Stimulated activated CD4-positive, alpha-beta T cell treated with anti-CD3 and anti-CD28 coated beads, TNF-alpha, amount 100 ng/mL, for 1 hour (primary cell): ENCODE measurements at places on chromosomes 1 and 21.

DNA sequence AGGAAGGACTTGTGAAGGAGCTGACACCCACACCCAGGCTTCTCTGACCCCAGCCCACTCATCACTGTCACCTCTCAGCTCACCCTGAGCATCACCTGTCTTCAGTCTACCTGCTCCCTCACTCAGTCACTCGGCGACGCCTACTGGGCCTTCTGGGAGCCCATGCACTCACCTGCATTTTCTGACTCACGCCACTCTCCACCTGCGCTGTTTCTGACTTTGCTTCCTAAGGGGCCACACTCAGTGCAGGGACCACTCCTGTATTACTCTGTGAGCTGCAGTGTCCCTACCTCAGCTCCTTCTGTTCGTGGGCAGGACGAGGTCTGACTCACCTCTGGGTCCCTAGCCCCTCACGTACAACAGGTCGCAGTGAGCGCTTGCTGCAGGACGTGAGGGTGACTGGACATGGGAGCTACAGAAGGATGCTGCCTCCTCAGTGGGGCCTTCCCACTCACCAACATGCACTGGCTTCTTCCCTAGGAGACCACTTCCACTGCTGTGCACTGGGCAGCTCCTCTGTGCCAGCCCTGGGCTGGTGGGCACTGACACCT, 102.3 kb downstream of the GLIS1 start:
- DNase-seq, result no peak

GRCh38 chr1:8239306-8240023, 78.4 kb upstream of the SLC45A1 start:
- no peak for DNase-seq

DNA sequence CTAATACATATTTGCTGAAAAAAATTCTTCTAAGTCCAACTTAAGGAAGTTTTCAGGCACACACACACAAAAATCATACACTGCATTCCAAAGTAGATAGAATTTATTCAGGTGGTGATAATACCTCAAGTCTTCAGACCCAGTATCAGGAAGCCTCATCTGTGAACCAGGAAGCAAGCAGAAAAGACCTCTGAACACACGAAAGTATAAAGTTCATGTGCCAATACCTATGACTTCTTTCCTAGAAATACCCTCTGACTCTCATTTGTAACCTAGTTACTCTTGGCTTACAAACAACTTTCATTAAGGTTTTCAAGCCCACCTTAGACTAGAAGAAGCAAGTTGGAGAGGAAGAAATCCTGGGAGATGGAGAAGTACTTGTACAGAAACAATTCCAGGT, 35.7 kb upstream of the IFNLR1 start:
- no peak for DNase-seq

DNA sequence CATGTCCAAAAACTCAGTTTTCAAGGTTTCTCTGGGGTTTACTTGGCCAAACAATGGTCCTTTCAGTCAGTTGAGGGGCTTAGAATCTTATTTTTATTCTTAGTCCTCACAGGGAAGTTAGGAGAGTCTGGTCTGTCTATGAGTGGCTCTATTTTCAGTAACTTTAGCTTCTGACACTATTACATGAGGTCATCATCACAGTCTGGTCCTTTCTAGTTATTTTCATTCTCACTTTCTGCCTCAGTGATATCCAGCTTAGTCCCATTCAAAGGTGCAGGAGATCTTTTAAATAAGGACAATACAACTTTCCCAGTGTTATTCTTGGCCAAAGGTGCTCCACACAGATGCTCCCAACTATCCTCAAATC, 30.0 kb upstream of the FGGY start:
- no peak for DNase-seq

GRCh38 chr1:203049576-203050180, 23.4 kb downstream of the PPFIA4 start:
- DNase-seq, result no peak

- DNase-seq, result no peak
Measured at GRCh38 chr21:32334980-32335531, 36.4 kb downstream of the MRAP start.

GRCh38 chr1:151313501-151313900, 13.7 kb downstream of the PI4KB start:
- DNase-seq, result no peak

GRCh38 chr1:94562519-94563260, 21.1 kb upstream of the F3 start:
- no peak for DNase-seq

DNA sequence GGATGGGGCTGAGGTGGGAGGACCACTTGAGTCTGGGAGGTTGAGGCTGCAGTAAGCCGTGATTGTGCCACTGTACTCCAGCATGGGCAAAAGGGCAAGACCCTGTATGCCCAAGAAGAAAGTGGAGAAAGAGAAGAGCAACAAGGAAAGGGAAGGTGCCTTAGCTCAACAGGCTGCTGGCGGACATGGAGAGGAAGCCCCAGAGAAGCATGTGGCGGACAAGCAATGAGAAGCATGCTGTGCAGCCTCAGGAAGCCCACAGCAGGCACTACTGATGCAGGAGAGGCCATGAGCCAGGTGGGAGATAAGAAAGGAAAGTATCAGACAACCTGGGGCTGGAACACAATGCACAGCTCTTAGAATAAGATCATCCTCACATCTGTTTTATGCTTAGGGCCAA, 32.6 kb upstream of the GNG4 start:
- no peak for DNase-seq

GRCh38 chr1:32774950-32775634, 42.1 kb downstream of the YARS1 start:
- DNase-seq, result no peak

GRCh38 chr1:1354271-1355247, 3.8 kb downstream of the MXRA8 start:
- DNase-seq, result no peak

DNA sequence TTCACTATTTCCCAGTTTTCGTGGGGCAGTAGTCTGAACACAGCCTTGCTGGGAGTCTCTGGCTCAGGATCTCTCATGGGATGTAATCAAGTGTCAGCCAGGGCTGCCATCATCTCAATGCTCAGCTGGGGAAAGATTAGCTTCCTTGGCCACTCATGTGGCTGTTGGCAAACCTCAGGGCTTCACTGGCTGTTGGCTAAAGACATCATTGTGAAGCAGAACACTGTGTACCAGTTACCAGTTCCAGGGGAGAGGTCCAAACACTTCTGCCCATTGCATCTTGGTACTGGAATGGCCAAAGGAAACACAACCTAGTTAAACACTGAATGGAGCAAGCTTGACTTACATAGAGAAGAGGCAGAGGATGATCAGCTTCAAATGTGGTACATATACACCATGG, 33.7 kb downstream of the AADACL4 start:
- no peak for DNase-seq

GRCh38 chr1:156150333-156151011, 2.9 kb upstream of the SEMA4A start:
- DNase-seq, result no peak

GRCh38 chr21:36504067-36505058, 24.4 kb upstream of the CLDN14 start:
- no peak for DNase-seq

DNA sequence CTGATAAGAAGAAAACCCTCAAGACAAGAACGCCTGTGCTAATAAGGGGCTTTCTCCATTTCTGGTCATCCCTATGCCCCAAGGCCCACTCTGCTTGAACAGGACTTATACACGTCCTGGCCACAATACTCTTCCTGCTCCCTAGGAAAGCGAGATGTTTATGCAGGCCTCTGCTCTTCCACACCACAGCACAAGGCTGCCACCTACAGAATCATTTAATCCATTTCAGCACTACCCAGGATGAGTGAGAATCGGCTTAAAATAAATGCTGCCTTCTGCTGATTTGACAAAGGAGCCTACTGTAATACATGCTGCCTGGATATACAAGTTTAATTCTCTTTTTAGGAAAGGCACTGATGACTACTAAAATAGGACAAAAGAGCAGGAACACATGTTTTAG, 29.4 kb downstream of the FRRS1 start:
- no peak for DNase-seq

DNA sequence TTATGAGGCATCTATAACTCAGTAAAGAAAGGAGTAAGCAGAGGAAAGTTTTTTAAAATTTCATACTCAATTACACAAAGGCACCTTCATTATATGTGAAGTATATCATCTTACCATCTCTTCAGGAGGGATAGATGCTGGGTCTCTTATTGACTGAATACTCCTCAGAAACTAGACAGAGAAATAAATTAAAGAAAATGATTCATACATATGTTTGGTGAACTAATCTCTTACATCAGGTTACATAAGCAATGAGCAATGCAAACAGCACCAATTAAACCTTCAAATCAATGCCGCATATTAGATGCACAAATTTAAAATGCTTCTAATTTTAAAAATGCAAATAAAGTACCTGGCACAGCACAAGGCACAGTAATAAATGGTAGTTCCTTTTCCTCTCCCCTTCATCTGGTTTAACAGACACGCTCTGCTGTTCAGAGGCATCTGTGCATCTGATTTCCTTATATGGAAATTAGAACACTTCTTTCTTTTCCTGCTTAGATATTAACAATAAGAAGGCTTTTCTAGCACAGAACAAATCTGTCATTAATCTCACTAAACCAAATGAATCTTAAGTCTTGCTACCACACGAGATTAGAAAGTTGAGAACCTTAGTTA, 20.0 kb downstream of the SCYL3 start:
- no peak for DNase-seq

DNA sequence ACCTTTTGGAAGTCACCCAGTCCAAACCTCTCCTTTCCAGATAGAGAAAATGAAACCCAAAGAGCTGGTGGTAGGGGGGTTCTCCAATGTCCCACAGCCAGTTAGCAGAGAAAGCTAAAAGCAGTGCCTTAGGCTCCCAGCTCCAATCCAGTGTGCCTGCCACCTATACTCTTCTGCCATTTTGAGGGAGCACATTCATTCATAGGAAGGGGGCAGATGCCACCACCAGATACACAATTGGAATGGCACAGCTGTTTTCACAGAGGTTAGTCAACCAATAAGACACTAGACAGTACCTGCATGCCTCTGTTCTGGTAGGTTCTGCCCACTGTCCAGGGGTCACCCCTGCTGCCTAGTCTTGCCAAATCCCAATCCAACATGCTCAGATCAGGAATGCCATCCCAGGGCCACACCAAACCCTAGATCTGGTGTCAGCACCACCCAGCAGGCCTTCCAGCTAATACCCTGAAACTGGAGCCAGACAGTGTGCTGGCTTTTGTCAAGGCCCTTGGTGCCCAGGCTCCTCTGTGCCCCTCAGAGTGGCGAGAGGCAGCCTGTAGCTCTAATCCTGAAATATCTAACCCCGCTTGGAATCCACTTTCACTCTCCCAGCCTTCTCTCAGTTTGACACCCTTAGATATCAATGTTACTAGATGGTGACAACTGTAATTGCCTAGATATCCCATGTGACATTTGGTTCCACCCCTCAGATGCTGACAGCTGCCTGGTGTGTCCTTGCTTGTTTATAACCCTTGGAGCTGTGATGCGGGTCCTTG, 178.6 kb downstream of the TGFBR3 start:
- DNase-seq, result no peak

DNA sequence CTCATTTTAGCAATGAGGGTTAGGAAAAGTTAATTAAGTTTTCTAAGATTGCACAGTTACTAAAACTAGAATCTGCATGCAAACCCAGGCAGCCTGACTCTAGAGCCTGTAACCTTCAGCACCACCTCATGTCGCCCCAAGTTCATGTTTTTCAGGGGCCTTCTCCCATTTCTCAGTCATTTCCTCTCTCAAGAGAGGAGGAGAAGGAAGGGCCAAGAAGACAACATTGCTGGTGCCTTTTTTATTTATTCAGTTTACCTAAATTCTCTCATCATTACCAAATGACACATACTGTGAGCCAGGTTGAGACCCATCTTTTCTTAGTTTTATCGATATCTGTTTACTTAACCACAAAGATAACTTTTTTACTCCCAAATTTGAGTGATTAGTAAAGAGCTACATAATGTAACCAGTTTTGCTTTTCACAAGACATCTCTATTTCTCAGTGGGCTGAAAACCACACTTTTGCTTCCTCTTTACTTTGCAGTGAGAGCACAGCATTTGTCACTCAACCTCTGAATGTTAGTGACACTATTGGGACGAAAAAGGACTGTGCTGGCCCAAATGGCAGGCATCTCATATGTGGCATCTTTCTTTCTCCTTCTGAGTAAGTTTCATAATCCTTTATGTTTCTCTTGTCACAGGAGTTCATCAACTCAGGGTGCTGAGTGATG, at the start of gene CD101:
Gene CD101, plus strand, starts transcription at position 507 of the 674 bp plus-strand sequence. Its CDS starts 58 bp downstream, at position 565.
- no peak for DNase-seq

DNA sequence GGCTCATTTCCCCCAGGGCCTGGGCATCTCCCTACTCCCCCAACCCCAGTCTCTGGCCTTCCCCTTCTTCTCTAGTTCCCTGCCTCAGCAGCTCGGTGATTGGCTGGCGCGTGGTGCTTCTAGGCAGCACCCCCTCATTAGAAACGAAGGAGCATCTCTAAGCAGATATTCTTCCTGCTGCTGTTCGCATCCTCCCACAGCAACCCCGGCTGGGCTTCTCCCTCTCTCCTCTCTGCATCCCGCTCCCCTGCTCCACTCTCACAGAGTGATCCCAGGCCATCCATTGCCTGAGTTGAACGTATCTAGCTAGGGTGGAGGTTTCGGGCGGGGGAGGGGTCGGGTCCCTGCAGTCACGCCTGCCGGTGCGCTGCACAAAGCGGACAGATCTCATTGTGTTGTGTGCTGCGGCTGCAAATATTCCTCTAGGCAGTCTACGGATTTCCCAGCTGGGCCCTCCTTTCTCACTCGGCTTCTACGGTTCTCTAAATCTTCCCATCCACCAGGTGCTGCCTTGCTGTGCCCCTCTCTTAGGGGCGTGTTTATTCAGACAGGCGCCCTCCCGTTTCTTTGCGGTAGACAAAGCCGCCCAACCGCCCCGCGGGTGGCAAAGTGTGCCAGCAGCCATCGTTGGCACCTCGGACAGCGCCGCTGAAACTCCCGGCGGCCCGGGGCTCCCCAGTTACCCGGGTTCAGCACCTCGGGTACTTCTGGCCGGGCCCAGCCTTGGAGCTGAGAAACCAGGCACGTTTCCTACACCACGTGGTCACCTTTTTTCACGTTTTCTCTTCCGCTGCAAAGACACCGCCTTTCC, 2.2 kb downstream of the CACNA1E start:
- no peak for DNase-seq

- DNase-seq, result no peak
Measured at GRCh38 chr1:28984311-28984684, 69.9 kb downstream of the EPB41 start.

DNA sequence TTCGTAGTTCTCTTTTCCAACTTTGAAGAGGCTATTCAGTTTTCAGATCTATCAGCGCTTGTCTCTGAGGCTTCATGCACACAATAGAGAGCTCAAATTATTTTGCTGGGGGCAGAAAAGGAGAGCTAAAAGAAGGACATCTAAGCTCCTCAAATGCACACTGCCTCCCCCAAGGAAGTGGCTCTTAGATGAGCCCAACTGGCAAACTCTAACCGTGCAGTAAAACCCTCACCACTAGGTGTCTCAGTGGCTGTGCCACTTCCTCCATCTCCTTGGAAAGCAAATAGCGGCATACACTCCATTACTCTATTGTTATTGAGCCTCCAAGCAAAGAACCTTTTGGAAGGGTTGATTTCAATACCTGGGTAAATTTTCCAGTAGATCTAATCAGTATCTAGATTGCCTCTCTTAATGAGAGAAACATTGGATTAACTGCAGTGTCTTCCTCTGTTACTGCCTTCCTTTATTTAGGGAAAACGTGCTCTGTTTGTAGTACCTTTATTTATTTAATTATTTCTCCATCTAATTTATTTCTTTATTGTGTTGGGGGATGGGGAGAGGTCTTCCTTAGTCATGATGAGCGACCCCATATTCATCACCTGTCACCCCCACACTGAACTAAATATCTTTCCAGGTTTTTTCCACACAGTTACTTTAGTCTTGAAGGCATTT, 9.2 kb upstream of the SFPQ start:
- peak; percentile 39 for DNase-seq
